ENCODE measurements at places on chromosomes 3 and 15.

DNA sequence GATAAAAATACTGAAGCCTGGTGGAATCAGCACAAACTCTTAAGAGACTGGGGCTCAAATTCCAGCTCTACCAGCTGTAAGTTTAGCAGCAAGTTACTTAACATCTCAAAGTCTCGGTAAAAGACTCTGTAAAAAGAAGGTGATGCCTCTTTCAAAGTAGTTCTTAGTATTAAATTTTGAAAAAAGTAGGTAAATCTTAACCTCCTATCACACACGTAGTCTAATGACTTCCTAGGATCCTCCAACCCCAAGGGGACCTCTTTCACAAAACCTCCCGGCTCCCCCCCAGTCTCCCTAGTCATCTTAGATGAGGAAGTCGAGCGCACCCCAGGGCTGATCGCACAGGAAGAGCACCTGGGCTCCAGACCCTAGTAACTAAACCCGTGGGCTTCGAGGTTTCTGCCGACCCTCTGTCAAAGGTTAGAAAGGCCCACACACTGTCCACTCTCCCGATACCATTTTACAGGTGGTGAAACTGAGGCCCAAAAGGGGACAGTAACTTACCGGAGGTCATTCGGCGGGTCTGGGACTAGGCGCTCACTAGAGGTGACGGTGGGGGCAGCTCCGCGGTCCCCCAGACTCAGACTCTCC is 427 bp downstream of the MBD4 start:
- DNase-seq, result peak; percentile 19

GRCh38 chr3:26050776-26051175 is 260.9 kb downstream of the OXSM start:
- no peak for DNase-seq

DNA sequence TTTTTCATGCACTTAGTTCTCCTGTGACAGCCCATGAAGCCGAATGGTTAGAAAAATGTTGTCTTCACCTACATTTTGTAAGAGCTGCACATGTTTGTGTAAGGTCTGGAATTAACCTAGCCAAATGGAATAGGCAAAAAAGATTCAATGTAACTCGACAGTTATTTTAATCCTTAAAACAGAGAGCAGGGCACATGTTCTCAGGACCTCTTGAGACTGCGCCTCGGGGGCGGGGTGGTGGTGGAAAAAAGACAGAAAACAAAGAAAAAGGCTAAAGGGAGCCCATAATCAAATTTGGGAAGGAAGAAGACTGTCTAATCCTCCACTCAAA is 702 bp upstream of the CSNK1G1 start:
- no peak for DNase-seq

GRCh38 chr15:41689834-41690233 is 29.6 kb downstream of the MGA start:
- no peak for DNase-seq

DNA sequence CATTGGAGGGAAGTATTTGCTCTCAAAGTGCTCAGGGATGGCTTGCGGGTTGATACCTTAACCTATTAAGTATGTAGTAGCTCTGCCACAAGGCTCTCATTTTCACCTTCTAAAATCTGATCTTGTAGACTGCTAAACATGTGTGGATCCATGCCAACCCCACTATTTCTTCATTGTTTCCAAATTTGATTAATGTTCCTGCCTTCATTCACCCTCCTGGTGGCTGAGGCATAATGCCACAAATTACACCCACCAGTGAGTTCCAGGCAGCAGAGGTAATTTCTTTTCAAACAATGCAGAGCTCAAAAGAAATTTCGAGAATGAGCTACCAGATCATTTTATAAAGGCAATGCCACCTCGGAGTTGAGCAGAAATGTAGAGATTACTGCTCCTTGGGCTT is 71.0 kb downstream of the EDEM1 start:
- no peak for DNase-seq

- DNase-seq, result no peak
Observed at GRCh38 chr3:72953325-72953956, 43.2 kb upstream of the PPP4R2 start.

- no peak for DNase-seq
Observed at GRCh38 chr3:53525765-53526703, 31.6 kb downstream of the CACNA1D start.

DNA sequence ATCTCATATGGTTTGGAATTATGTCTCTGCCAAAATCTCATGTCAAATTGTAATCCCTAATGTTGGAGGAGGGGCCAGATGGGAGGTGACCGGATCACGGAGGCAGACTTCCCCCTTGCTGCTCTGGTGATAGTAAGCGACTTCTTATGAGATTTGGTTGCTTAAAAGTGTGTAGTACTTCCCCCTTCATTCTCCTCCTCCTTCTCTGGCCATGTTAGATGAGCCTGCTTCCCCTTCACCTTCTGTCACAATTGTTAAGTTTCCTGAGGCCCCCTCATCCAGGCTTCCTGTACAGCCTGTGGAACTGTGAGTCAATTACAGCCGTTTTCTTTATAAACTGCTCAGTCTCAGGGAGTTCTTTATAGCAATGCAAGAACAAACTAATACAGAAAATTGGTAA is 51.1 kb downstream of the NEDD4 start:
- DNase-seq, result no peak

- no peak for DNase-seq
Observed at GRCh38 chr3:11991751-11992150, 12.4 kb upstream of the SYN2 start.

- DNase-seq, result no peak
Observed at GRCh38 chr3:131544557-131544956, 41.8 kb upstream of the MRPL3 start.

DNA sequence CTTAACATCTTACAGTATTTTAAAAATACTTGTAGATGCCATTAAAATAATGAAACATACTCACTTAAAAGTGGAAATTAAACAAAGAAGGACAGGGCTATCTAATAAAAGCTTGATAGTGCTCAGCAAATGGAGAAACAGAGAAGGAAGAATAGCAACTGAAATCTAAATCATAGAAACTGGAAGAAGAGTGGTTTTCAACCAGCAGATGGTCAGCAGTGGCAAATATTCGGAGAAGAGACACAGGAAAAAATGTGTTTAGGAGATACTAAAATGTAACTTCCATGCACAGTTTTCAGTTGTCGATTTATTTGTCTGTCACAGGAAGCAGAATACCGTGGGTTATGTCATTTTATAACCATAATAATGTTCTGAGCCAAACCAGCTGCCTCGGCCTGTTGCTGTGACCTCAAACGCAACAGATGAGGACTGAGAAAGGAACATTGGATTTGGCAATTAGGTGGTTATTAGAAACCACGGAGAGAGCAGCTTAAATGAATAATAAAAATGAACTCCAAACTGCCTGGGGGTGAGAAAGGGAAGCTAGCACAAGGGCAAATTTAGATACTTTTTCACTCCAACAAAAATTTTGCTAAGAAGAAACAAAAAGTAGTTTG is 246.6 kb upstream of the KCNMB2 start:
- DNase-seq, result no peak

- no peak for DNase-seq
Observed at GRCh38 chr15:90513448-90513847, 16.3 kb upstream of the CRTC3 start.

DNA sequence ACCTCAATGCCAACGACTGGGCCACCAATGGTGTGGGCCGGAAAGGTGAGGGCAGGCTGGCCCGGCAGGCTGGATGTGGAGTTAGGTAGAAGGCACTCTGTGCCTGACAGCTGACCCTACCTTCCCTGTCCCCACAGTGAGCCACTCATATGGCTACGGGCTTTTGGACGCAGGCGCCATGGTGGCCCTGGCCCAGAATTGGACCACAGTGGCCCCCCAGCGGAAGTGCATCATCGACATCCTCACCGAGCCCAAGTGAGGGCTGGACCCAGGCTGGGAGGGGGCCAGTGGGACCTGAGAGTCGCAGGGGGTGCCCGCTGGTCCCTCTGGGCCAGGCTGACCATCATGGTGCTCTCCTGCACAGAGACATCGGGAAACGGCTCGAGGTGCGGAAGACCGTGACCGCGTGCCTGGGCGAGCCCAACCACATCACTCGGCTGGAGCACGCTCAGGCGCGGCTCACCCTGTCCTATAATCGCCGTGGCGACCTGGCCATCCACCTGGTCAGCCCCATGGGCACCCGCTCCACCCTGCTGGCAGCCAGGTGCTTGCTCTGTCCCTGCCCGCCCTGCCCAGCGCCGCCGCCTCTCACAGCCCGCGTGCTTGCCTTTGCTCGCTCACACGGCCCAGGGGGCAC is 4.5 kb upstream of the FES start:
- DNase-seq, result no peak

DNA sequence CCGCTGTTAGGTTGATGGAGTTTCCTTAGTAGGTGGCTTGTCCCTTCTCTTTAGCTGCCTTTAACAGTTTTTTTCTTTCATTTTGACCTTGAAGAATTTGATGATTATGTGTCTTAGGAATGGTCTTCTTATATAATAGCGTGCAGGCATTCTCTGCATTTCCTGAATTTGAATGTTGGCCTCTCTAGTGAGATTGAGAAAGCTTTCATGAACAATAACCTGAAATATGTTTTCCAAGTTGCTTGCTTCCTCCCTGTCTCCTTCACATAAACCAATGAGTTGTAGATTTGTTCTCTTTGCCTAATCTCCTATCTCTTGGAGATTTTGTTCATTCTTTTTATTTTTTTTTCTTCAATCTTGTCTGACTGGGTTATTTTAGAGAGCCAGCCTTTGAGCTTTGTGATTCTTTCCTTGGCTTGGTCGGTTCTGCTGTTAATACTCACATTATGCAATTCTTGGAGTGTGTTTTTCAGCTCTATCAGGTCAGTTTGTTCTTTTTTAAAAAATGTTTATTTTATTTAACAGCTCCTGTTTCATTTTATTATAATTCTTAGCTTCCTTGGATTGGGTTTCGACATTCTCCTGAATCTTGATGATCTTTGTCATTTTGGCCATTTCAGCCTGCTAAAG is 627.9 kb downstream of the SI start:
- no peak for DNase-seq

- peak; percentile 21 for DNase-seq
Observed at GRCh38 chr3:67291287-67292252, 293.5 kb downstream of the KBTBD8 start.

- DNase-seq, result no peak
Observed at GRCh38 chr15:92848852-92849598, 51.1 kb upstream of the CHD2 start.

DNA sequence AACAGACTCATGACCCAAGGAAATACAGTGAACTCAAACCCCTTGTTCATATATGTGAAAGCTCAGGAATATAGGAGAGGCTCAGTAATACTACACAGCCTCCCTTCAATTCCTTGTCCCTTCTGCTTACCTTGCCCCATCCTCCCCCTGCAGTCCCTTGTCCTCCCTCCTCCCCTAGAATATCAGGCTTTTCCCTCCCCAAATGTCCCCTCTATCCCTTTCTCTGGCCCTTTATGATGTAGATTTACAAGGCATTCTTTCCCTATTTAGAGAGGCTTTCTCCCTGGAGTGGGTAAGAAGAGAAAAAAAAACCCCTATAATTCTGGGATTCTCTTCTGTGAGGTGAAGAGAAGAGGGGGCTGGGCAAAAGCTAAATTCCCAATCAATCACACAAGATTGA is 64.9 kb upstream of the KBTBD8 start:
- DNase-seq, result no peak

DNA sequence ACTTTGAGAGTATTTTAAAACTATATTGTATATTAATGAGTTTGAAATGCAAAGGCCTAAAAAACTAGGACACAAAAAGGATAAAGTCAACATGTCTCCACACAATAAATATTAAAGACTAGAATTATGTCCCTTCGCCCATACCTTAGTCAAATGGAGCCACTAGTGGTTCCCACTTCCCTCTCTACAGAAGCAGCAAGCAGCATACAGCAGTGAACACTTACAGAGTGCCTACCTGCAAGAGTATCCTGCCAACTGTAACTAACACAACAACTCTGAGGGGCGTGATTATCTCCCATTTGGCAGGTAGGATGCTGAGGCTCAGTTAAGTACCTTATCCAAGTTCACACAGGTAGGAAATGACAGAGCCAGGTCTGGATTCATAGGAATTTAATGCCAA is 17.2 kb downstream of the DYNC1LI1 start:
- DNase-seq, result no peak

- DNase-seq, result no peak
Observed at GRCh38 chr15:39344662-39345141, 236.2 kb upstream of the THBS1 start.

DNA sequence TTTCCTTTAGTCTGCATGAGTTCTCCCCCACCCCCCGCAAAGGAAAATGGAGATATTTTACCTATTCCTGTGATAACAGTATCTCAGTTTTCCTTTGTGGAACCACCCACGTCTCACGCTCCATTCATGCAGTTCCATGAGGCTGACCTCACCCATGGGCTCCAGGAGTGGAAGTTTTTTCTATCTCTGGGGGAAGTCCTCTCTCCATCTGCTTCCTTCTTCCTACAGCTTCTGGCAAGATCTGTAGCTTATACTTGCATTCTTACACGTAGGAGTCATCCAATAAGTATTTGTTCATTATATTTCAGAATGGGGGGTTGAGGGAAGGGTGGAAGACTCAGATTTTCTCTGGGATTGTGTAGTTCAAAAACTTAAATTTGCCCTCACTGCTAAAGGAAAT is 5.8 kb upstream of the GLCE start:
- no peak for DNase-seq

GRCh38 chr15:55709458-55709857 is 33.5 kb downstream of the PRTG start:
- no peak for DNase-seq

DNA sequence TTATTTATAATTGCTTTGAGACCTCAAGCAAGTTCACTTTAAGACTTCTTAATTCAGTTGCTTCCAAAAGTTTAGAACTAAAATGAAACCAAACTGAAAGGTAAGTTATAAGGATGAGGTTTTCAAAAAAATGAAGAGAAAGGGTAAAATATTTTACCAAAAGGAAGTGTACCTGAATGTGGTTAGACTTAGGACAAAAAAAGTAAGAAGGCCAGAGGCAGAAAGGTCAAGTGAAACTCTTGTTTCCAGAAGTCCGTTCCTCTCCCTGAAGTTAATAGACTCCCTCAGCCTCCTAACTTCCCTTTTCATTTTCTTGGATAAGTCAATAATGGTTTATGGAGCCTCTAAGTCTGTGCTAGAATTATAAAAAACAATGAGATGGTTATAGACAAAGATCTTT is 16.6 kb downstream of the BTLA start:
- no peak for DNase-seq

DNA sequence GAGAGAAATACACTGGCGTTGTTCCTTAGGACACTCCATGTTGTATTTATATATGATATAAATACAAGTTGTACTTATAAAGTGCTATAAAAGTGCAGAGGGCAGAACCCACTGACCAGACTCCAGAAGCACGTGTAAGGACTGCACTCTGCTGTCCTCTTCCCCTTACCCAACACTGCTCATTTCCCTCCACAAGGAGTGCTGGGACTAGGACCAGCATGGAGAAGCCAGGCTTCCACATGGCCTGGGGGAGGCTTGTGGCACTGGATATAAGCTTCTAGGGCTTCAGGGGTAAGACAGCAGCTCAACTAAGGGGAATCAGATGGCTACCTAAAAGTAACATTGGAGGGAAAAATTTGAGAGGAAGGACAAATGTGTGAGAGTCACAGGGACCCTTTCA is 556.9 kb downstream of the IGSF11 start:
- DNase-seq, result no peak

- no peak for DNase-seq
Observed at GRCh38 chr3:64932666-64933342, 245.0 kb upstream of the ADAMTS9 start.
